ENCODE measurements at places on chromosomes 12 and 14.

DNA sequence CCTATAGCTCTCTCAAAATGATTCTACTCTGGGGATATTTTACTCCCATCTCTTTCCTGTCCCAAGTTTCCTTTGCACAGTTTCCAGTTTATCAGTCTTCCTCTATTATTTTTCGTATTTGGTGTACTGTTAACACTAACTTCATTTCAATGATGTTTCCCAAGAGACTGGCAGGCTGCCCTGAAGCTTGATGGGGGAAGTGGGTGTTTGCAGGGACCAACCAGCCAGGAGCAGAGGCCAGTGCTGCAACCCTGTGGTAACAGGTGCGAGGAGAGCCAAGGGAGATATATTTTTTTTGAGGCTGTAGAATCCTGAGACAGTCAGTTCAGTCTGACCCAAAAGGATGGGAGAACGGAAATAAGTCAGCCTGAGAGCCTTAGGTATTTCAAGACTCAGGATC, 11.8 kb upstream of the CEBPE start:
- no peak for DNase-seq

GRCh38 chr12:39990122-39991101, 115.5 kb downstream of the SLC2A13 start:
- DNase-seq: peak; percentile 52

DNA sequence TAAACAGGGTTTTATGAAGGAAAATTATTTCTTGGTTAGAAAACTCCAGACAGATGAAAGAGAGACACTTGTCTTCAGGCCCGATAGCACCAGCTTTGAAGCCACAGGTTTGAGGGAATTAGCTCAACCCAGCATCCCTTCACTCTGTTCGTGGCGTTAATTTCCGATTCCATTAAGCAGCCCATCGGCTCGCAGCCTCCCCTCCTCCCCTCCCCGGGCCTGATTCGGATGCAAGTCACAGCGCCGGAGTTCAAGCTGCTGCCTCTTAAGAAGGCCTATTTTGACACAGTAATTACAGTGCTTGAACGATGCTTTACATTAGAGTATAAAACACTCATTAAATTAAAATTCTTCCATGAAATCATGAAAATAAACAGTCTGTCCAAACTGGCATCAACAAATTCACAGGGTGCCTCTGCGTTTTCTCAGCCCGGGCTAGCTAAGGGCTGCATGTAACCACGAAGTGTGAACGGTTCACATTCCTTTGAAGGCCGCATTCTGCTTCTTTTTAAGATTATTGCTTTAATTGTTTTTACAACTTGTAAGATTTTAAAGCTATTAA, 145.8 kb downstream of the DICER1 start:
- no peak for DNase-seq

DNA sequence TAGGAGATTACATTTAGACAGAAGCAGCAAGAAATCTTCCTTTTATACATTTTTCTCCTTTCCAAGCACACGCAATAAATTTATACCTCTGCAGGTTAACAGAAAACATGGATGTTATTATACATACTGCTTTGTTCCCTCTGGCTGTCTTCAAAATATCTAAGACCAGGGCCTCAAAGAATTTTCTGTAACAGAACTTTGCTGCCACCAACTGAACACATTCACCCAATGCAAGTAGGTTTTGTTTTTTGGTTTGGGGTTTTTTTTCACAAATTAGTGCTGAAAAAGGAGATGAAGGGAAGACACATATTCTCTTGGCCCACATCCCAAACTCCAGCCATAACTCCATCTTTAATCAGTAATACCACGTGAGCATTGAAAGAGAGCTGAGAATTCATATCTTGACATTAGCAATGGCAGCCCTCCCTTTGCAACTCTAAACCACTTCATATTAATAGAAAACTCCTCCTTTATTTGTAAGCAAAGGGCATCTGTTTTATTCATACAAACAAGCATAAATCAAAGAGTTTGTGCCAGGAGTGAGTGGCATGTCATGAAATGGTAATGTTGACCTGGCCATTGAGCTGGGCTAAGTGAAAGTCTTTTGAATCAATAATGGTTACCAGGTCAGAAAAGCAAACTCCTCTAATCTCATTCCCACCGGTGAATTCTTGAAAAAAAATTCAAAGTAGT, 150.8 kb upstream of the FSCB start:
- no peak for DNase-seq

DNA sequence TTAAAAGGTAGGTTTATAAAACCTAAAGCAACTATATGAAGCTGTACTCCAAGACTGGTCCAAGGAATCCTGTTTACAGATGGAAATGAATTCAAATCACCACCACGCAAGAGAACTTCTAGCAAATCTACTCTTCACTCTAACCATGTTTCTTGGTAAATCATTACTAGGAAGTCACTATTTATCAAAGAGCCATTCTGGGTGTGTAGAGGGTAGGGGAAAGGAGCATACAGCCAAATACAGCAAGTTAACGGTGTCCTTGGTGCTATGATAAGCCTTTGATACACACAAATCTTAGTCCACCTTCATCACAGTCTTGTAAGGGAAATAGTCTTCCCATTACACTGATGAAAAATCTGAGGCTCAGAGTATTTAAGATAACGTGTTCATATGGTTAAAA, 16.8 kb downstream of the NIN start:
- DNase-seq: no peak

- no peak for DNase-seq
Observed at GRCh38 chr12:98359856-98360255, 155.5 kb upstream of the TMPO start.

All from stimulated activated CD4-positive, alpha-beta T cell treated with anti-CD3 and anti-CD28 coated beads, Interleukin-12 subunit alpha, Interleukin-12 subunit beta, amount 100 ng/mL, for 4 hours (primary cell).